ENCODE measurements at places on chromosomes 12 and 14. TPM values are rescaled to one million over a fixed set of nuclear protein-coding genes. Genes with fewer than 3 reads are reported as not detected.
A peak's percentile ranks its signal among the peaks of the same experiment; 100 is the strongest.

ABCC9 gene
- 0.02 TPM for polyA plus RNA-seq

HOXC6 gene
- 9.1 TPM for polyA plus RNA-seq

GPRC5A gene
- polyA plus RNA-seq = 16.1 TPM

MYH6 gene
- polyA plus RNA-seq = not detected

KRT75 gene
- polyA plus RNA-seq = not detected

SLC6A13 gene
- polyA plus RNA-seq = 0.05 TPM

POTEM gene
- 0.25 TPM for polyA plus RNA-seq

RTN1 gene
- 1.6 TPM for polyA plus RNA-seq

GIT2 gene
- polyA plus RNA-seq = 23.1 TPM

PPTC7 gene
- polyA plus RNA-seq = 9.6 TPM

TCL1B gene
- not detected for polyA plus RNA-seq

CEBPE gene
- not detected for polyA plus RNA-seq

DNA sequence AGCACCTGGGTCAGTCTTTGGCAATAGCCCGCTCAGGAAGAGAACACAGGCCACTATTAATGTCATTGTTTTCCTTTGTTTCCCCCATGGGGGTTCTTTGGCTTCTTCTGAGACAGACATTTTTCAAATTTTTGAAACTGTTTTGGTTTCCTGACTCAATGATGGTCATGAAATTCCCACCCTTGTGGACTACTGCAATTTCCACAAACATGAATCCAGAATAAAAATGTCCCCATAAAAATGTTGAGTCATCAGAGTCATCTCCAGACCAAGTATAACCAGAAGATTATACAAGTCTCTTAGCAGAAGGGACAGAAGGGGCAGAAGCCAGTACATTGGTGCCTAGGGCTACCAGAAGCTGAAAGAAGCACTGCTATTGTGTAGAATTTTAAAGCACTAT lies 29.1 kb downstream of the SLCO1A2 start:
- no peaks in the 10 kb centered on the region for H3K4me1 ChIP-seq
- H3K27me3 ChIP-seq = no peaks in the 10 kb centered on the region
- no peak for DNase-seq
- H3K36me3 ChIP-seq = no peaks in the 10 kb centered on the region
- no peak overlapping the region for H3K4me3 ChIP-seq

DNA sequence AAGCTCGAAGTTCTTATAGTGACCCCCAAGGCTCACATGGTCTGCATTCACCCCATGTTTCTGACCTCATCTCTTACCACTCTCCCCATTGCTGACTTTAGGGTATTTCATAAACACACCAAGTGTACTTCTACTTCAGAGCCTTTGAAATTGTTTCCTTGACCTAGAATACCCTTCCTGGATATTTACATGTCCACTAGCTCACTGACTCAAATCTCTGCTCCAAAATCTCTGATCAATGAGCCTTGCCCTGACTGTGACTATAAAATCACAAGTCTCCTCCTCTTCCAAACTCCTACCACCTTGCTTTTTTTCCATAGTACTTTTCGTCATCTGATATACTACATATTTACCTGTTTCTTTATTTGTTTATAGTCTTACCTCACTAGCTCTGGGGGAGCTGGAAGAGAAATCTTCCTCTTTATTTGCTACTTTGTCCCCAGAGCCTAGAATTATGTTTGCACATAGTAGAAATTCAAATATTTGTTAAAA lies 105.1 kb downstream of the RMST start:
- H3K36me3 ChIP-seq = no peaks in the 10 kb centered on the region
- no peaks in the 10 kb centered on the region for H3K4me1 ChIP-seq
- H3K27ac ChIP-seq = no peak overlapping the region
- H3K4me3 ChIP-seq = no peak overlapping the region

DNA sequence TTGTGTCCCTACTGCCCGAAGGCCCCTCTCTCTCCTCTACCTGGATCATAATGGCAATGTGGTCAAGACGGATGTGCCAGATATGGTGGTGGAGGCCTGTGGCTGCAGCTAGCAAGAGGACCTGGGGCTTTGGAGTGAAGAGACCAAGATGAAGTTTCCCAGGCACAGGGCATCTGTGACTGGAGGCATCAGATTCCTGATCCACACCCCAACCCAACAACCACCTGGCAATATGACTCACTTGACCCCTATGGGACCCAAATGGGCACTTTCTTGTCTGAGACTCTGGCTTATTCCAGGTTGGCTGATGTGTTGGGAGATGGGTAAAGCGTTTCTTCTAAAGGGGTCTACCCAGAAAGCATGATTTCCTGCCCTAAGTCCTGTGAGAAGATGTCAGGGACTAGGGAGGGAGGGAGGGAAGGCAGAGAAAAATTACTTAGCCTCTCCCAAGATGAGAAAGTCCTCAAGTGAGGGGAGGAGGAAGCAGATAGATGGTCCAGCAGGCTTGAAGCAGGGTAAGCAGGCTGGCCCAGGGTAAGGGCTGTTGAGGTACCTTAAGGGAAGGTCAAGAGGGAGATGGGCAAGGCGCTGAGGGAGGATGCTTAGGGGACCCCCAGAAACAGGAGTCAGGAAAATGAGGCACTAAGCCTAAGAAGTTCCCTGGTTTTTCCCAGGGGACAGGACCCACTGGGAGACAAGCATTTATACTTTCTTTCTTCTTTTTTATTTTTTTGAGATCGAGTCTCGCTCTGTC lies 1.8 kb downstream of the INHBE start:
- DNase-seq = no peak
- no peaks in the 10 kb centered on the region for H3K36me3 ChIP-seq
- H3K27ac ChIP-seq = no peak overlapping the region
- no peak overlapping the region for H3K4me3 ChIP-seq
- peaks cover 33% of the 10 kb centered on the region for H3K4me1 ChIP-seq

GRCh38 chr14:75067212-75067611 lies 2.2 kb upstream of the ZC2HC1C start:
- no peaks in the 10 kb centered on the region for H3K36me3 ChIP-seq
- DNase-seq = no peak
- no peaks in the 10 kb centered on the region for H3K4me1 ChIP-seq
- H3K27ac ChIP-seq = peak overlapping the region; percentile 4
- H3K4me3 ChIP-seq = no peak overlapping the region

DNA sequence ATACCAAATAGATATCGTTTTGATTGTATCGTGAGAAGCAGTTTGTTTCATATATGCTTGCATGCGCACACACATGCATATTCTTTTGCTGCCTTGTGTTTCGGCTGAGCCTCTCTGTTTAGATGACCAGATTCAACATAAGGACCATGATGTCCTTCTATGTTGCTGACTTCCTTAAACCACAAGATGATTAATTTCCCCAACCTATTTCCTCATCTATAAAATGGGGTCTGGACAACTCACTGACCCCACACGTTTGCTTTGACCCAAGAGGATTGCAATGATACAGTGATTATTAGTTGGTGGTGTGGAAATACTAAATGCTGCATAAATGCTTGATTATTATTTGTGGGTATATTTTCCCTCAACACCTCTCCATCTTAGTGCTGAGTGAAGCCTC lies 16.8 kb upstream of the FOS start:
- H3K4me1 ChIP-seq = peaks cover 20% of the 10 kb centered on the region
- H3K27ac ChIP-seq = no peak overlapping the region
- H3K4me3 ChIP-seq = no peak overlapping the region

GRCh38 chr12:26112703-26113147 lies 12.1 kb downstream of the BHLHE41 start:
- no peaks in the 10 kb centered on the region for H3K27me3 ChIP-seq
- no peaks in the 10 kb centered on the region for H3K36me3 ChIP-seq
- no peak overlapping the region for H3K4me3 ChIP-seq
- no peak overlapping the region for H3K27ac ChIP-seq

GRCh38 chr12:105083551-105084105 lies 630 bp downstream of the ALDH1L2 start:
- H3K4me3 ChIP-seq = peak overlapping the region; percentile 76
- no peaks in the 10 kb centered on the region for H3K4me1 ChIP-seq
- no peaks in the 10 kb centered on the region for H3K36me3 ChIP-seq
- peak; percentile 49 for DNase-seq
- no peak overlapping the region for H3K27ac ChIP-seq

GRCh38 chr14:26765301-26765700 lies 167.5 kb upstream of the NOVA1 start:
- no peaks in the 10 kb centered on the region for H3K4me1 ChIP-seq
- no peak overlapping the region for H3K4me3 ChIP-seq
- no peaks in the 10 kb centered on the region for H3K36me3 ChIP-seq
- DNase-seq = no peak

DNA sequence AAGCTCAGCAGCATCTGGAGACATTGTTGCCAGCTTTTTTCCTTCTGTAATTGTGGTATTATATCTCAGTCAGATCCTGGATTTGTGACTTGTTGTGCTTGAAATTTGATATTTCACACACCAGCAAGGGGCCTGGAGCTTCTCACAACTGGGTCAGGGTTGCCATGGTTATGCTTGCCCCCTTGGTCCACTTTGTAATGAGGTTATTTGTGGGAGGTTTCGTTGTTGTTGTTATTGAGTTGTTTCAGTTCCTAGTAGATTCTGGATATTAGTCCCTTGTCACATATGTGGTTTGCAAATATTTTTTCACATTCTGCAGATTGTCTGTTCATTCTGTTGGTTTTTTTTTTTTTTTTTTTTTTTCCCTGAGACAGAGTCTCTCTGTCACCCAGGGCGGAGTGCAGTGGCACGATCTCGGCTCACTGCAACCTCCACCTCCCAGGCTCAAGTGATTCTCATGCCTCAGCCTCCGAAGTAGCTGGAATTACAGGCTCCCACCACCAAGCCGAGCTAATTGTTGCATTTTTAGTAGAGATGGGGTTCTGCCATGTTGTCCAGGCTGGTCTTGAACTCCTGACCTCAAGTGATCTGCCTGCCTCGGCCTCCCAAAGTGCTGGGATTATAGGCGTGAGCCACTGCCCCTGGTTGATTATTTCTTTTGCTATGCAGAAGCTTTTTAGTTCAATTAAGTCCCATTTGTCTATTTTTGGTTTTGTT lies 80.6 kb upstream of the ETV6 start:
- H3K27me3 ChIP-seq = no peaks in the 10 kb centered on the region
- no peaks in the 10 kb centered on the region for H3K4me1 ChIP-seq
- H3K4me3 ChIP-seq = no peak overlapping the region
- no peak overlapping the region for H3K27ac ChIP-seq

GRCh38 chr12:95227818-95228356 lies 10.3 kb downstream of the VEZT start:
- no peaks in the 10 kb centered on the region for H3K27me3 ChIP-seq
- H3K4me3 ChIP-seq = no peak overlapping the region
- no peaks in the 10 kb centered on the region for H3K4me1 ChIP-seq
- no peak overlapping the region for H3K27ac ChIP-seq
- DNase-seq = no peak
- H3K36me3 ChIP-seq = no peaks in the 10 kb centered on the region

DNA sequence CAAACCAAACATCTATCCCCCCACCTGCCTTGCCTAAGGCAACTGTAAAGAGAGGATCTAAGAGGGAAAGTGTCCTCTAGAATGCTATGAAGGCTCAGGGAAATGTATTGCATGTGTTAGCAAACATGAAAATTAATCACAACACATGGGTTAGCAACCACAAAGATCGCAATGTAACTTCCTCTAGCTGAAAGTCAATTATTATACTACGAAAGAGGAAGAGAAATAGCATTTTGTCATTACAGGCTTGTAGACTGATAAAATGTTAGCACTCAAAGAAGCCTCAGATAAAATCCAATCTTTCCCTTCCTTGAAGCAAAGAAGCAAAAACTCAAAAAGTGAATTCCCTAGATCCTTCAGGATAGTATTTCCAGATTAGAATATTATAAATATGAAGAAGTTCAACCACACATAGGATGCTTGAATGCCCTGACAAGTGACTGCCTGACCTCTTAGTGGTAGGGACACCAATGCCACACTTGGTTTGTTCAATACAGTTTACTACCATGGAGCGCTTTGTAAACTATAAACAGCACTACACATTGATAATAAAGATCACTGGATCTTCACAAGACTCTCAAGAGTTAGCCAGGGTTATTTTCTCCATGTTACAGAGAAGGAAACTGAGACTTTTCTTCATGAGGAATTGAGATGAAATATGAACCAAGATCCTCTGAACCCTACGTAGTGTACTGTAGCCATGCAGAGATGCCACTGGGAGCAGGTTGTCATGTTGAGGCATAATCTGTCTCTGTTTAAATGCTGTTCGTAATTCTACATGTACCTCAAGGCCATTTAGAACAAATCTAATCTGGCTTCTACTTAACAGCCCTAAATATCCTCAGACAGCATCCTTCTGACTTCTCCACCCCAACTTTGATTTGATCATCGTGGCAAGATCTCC lies 100.7 kb downstream of the ITPR2 start:
- 0 out of 2 replicates have a peak, but pooled peaks cover 3% of the 10 kb centered on the region for H3K4me1 ChIP-seq
- no peak overlapping the region for H3K4me3 ChIP-seq
- no peak overlapping the region for H3K27ac ChIP-seq

DNA sequence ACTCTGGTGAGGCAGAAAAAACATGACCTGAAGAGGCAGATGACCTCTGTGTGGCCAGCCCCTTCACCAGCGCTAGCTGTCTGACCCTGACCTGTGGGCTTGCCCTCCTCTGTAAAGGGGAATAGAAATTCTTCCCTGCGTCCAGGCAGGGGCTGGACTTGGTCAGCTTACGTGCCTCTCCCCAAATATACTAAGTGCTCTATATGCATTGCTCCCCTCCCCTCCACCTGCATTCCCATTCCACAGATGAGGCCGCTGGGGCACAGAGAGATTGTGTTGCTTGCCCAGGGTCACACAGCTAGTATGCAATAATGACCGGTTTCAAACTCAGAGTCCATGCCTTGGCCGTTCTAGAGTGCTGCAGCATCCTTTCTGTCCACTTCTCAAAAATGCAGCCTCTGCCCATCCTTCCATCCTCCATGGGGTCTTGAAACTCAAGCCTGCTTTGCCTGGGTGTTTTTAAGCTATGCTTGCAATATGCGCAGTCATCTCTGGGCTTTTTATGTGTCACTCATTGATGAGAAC lies 303.9 kb downstream of the CACNA1C start:
- DNase-seq = no peak
- H3K27ac ChIP-seq = no peak overlapping the region
- peaks cover 15% of the 10 kb centered on the region for H3K4me1 ChIP-seq
- no peaks in the 10 kb centered on the region for H3K27me3 ChIP-seq
- no peaks in the 10 kb centered on the region for H3K36me3 ChIP-seq
- H3K4me3 ChIP-seq = no peak overlapping the region

GRCh38 chr12:131911851-131912477 lies 17.1 kb upstream of the PUS1 start:
- DNase-seq = peak; percentile 65
- peak overlapping the region; percentile 88 for H3K27ac ChIP-seq
- H3K4me3 ChIP-seq = no peak overlapping the region
- H3K4me1 ChIP-seq = peaks cover 27% of the 10 kb centered on the region
- no peaks in the 10 kb centered on the region for H3K27me3 ChIP-seq
- peaks cover 4% of the 10 kb centered on the region for H3K36me3 ChIP-seq

DNA sequence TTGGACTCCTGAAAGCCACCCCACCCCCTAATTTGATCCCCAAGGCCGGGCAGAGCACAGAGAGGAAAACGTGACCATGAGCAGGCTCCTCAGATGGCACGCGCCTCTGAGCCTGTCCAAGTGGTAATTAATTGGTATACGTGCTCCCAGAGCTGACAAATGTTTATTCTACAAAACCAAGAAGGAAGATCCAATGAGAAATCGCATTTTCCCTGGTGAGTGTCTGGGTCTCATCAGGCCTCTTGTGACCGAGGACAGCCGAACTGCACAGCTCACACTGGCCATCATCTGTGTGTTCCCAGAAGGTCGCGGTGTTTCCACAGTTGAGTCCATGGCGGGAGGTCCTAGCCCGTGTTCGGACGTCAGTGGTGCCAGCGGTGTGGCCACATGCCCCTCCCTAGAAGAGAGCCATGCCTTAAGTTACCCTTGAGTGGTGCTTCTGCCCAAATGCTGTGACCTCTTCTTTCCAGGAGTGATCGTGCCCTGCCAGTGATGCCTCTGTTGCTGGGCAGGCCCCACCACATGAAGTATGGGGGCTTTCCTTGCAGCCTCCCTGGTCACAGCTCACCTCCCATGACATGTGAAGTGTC lies 317.5 kb upstream of the RTL1 start:
- no peaks in the 10 kb centered on the region for H3K36me3 ChIP-seq
- no peak overlapping the region for H3K4me3 ChIP-seq
- H3K4me1 ChIP-seq = no peaks in the 10 kb centered on the region
- no peak for DNase-seq
- H3K27me3 ChIP-seq = no peaks in the 10 kb centered on the region

All from SK-N-SH (cell line).